NCI-H2107 (cell line): ENCODE measurements at places on chromosomes 2 and 18.

DNA sequence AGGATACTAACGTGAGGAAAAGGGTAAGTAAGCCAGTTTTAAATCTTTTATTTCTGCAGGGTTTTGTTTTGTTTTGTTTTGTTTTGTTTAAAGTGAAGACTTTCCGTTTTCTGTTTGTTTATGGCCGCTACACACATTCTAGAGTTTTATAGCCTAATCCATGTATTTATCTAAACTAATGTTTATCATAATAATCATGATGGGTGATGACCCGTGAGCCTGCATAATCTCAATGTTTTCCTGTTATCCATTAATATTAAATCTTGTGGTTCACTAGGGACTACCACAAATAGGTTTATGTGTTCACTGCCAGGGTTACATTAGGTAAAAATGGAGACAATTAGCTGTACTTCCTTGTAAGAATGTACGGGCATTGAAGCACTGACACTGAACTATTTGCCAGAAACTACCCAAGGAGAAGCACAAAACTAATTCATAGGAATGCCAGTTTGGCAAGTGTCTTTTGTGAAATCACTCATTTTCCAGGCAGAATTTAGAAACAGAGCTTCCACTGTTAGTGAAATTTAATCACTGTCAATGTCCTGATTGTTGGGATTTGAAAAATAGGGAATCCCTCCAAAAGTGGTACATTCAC lies 574.8 kb downstream of the LRP1B start:
- no peak for DNase-seq

DNA sequence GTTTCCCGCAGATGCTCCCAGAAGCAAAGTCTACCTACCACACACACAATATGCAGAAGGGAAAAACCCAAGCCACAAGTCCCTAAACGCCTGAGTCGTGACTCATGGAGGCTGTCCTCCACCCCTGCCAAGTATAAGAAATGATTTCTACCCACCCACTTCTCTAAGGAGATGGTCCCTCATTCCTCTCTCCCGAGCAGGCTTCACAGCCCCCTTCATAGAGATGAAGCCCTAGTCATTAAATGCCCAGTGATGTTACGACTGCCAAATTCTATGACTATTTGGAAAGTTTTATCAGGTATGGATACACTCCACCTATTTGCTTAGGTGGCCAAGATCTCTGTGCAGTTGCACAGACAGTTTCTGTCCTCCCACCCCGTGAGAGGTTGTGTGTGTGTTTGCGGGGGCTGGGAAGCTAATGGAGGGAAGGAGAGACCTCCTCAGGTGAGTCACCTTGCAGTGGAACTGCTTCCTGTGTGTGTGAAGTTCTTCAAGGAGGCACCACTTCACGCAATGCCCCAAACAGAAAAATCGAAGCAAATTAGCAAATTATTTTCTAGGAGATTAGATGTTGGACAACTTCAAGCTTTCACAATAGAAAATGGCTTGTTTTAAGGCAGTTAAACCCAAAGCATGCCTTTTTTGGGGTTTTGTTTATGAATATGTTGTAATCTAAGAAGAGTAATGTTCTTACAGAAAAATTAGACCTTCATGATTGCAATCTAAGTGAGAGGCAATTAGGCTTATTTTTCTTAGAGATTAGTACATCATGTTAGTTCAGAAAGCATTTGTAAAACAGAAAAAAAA lies 175.2 kb downstream of the TGIF1 start:
- no peak for DNase-seq

DNA sequence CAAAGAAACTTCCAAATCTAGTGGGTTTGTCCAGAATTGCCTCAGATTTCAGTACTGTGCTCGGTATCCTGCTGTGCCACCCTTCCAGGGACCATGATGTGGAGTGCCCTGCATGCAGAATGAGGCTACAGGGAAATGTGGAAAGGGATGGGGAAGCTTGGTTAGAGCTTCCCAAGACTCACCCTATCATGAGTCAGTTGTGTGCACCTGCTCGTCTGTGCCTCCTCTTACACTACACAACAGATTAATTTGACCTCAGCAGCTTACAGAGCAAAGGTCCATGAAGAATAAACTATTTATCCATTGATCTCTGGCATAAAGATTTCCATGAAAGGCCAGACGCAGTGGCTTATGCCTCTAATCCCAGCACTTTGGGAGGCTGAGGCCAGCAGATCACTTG lies 21.3 kb upstream of the NCK2 start:
- no peak for DNase-seq

DNA sequence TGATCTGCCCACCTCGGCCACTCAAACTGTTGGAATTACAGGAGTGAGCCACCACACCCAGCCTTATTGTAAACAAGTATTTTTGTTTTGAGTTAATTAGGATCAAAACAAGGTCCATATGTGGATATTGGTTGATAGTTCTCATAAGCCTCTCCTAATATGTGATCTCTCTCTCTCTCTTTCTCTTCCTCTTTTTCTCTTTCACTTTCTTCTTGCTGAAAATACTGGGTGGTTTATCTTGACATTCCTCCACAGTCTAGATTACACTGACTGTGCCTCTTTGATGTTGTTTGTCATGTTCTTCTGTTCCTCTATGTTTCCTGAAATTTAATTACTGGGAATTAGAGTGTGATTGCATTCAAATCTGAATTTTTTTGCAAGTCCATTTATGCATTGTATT lies 547.5 kb upstream of the NRXN1 start:
- no peak for DNase-seq

GRCh38 chr2:27205206-27205605 lies 6.6 kb upstream of the ATRAID start:
- DNase-seq, result no peak

GRCh38 chr2:120310136-120310535 lies 35.8 kb upstream of the INHBB start:
- no peak for DNase-seq

- DNase-seq, result no peak
Measured at GRCh38 chr18:57998461-57998860, 45.6 kb upstream of the NEDD4L start.

- no peak for DNase-seq
Measured at GRCh38 chr2:121001641-121002040, 266.0 kb downstream of the GLI2 start.

GRCh38 chr2:212114489-212114888 lies 424.1 kb downstream of the ERBB4 start:
- no peak for DNase-seq

DNA sequence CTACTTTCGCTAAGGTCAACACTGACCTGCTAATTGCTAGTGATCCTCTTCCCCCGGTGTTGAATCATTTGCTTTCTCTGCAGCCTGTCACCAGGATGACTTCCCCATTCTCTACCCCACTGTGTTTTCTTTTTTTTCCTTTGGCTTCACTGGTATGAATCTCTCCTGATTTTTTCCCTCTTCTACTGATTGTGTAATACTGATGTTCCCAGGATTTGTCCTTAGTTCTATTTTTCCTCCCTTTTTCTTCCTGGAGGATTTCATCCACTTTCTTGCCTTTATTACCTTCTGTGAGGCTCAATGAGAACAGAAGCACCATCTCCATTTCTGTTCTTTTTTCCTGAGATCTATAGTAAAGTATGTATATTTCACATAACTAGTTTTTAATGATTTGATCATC lies 14.1 kb upstream of the MSH2 start:
- DNase-seq, result no peak

DNA sequence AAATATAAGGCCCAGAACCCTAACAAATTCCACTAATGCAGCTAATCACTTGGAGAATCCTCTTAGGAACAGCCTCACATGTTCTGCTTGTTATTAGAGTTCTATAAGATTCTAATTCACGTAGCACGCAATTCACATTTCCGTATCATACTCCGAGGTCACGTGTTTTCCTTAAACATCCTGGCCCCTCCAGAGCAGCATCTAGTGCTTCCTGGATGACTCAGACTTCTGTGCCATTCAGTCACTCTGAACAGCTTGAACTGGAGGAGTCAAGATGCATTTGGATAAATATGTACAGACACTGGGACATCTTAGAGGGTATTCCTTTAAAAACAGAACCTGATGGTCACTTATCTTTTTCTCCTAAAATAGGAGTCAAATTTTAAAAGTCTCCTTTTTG lies 156.5 kb downstream of the MYO5B start:
- DNase-seq, result no peak
